T1000 (cell line): ENCODE measurements at places on chromosomes 5 and 9.

DNA sequence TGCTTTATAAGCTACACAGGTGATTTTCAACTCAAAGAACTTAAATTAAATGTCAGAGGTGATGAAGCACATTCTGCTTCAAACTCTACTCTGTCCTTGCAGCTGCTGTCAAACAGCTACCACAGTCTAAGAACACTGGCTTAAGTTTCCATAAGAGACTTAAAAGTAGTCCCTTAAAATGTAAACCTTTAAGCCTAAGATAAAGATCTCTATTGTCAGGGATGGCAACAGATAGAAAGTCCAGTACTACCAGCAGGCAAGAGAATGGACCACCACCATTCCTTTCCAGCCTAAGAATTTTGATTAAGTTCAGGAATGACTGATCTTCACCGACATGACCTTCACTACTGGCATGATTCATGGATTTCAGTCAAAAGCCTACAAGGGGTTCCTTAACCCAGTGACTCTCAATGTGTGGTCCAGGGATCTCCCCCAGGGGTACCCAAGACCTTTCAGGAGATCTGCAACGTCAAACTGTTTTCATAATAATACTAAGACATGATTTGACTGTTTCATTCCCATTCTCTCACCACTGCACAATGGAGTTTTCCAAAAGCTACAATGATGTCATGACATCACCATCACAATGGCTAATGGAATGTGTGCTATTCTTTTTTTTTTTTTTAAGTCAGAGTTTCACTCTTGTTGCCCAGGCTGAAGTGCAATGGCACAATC lies 41.1 kb upstream of the PLPP6 start:
- DNase-seq, result no peak

DNA sequence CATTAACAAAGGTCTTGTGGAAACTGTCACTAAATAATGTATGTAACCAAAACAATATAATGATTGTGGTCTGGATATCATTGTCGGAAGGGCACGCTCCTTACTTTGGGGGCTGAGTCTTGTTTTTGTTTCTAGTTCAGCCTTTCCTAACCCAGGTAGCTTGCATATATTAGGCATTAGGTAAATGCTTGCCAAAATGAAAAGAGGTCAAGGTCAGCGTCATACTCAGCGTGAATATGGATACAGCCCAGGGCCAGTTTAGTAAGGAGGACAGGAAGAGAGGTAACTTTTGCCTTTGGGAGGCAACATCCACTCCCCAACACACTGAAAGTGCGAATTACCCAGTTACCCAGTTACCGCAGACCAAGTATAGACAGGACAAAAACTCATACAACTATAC lies 171.4 kb downstream of the RAB3C start:
- DNase-seq, result no peak

GRCh38 chr9:33472881-33473615 lies 676 bp downstream of the NOL6 start:
- no peak for DNase-seq

DNA sequence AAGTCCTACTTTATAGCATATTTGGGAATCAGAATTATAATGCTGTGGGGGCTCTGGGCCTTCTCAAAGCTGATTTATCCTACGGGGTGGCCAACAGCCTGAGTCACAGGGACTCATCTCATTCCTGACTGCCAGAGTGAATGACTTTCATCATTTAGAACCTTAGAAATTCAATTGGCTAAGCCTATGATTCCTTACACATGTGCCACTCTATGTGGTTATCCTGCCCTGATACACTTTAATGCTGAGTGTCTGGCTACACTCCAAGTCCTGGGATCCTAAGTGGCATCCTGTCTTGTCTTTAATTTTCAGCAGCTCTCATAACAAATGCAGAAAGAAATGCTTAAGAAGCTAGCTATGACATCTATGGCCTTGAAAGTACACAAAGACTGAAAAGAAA lies 75.2 kb upstream of the FREM1 start:
- no peak for DNase-seq

- no peak for DNase-seq
Measured at GRCh38 chr9:111662576-111663300, 1.3 kb downstream of the GNG10 start.

GRCh38 chr5:14668181-14668591 lies 3.7 kb downstream of the OTULIN start:
- DNase-seq, result no peak

- DNase-seq, result no peak
Measured at GRCh38 chr9:34589636-34590380, at the start of gene CNTFR. Gene CNTFR (minus strand): TSS chr9:34589724. CDS start chr9:34568981, 20,743 bp downstream.

DNA sequence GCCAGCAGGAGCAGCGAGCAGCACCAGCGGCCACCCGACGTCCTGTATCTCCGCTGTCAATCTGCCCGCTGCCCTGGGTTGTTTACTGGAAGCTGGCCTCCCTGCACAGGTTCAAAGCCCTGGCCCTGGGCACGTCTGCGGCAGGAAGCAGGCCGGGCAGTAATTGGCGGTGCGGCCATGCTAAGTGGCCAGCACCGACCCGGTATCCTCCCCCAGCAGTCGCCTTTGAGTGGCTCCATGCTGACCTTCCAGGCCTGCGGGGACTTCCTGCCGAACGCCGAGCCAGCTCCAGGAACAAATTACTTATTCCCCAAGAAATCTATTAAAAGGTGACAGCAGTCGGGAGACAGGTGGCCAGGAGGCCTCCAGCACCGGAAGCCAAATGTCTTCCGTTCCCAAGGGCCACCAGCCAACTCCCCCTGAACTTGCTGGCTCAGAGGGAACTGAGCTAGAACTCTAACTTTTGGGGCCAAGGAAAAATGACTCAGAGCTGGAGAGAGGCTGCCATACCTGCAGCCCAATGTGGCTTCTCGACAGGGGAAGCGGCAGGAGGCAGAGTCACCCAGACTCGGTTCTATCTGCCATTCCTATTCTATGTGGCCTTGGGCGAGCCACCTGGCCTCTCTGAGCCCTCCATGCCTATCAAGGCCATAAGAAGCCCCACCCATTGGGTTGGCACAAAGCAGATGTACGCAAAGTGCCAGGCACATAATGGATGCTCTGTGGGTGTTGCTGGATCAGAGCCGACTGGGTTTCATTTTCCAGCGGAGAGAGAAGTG lies 13.7 kb upstream of the PSMB7 start:
- DNase-seq, result no peak

DNA sequence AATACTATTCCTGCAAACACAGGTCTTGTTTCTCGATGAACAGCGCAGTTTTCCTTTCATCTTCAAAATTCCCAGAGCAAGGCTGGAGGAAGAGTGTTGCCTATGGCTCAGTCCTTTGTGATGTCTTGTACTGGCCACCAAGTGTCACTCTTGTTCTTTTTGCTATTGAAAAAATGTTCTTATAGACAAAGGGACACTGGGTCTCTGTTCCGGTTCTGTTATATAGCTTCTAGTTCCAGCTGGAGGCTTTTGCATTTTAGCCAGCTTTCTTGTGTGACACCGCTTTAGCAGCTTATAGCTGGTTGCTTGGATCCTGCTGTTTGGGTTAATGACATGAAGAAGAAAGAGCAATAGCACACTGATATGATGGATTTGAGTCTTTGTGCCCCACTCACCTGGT lies 343.7 kb upstream of the KCNN2 start:
- no peak for DNase-seq

DNA sequence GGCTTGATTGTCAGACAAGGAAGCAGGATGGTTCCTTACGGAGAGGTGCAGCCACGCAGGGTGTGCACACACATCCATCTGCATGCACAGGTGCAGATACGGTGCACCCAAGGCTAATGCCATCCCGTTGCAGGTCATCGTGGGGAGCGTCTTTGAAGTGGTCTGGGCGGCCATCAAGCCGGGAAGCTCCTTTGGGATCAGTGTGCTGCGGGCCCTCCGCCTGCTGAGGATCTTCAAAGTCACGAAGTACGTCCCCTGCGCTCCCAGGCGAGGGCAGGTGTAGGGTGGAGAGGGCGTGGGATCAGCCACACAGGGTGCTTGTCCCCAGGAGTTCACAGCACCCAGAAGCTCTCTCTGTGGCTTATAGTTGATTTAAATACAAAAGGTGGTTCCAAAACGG lies 106.4 kb downstream of the CACNA1B start:
- DNase-seq, result no peak

GRCh38 chr5:157050050-157050449 lies 8.9 kb downstream of the HAVCR1 start:
- no peak for DNase-seq

DNA sequence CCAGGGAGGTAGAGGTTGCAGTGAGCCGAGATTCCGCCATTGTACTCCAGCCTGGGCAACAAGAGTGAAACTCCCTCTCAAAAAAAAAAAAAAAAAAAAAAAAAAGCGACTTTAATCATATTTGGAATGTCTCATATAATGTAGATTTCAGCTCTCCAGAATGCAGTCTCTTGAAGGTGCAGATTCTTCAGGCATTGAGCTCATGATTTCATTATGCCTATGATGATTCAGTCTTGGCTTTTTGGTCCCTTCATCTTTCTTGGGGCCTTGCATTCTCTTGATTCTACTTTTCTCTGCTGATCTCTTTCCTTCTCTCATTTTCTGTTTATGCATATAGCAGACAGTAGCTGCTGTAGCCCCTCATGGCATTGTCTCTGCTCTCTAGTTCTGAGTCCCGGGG lies 22.9 kb downstream of the KDM4C start:
- DNase-seq, result no peak

DNA sequence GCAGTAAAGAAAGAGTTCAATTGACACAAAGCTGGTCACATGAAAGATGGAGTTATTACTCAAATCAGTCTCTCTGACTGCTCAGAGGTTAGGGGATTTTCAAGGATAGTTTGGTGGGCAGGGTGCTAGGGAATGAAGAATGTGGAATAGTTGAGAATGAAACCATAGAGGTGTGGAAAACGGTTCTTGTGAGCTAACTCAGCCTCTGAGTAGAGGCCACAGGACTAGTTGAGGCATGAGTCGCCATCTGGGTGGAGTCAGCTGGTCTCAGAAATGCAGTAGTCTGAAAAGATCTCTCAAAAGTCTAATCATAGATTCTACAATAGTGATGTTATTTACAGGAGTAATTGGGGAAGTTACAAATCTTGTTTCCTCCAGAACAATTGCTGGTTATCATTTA lies 178.9 kb upstream of the SPEF2 start:
- no peak for DNase-seq

GRCh38 chr5:171863935-171864334 lies 78.3 kb downstream of the SMIM23 start:
- DNase-seq, result no peak

- peak; percentile 24 for DNase-seq
Measured at GRCh38 chr9:84315278-84315877, 25.2 kb downstream of the SLC28A3 start.

DNA sequence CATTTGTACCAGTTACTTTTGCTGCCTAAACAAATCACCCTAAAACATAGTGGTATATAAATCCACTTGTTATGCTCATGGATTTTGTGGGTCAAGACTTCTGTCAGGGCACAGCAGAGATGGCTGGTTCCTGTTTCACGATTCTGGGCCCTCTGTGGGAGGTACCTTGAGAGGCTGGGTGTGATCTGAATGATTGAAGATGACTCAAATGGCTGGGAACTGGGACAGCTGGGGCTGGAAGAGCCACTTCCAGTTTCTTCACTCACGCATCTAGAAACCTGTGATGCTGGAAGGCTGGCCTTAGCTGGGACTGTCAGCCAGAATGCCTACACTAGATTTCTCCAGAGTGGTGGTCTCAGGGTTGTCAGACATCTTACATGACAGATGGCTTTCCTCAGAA lies 88.1 kb downstream of the KIF4B start:
- DNase-seq, result no peak

- DNase-seq, result no peak
Measured at GRCh38 chr9:81814794-81815464, 113.3 kb upstream of the SPATA31D4 start.

- no peak for DNase-seq
Measured at GRCh38 chr5:135333732-135334515, 65.1 kb downstream of the MACROH2A1 start.

DNA sequence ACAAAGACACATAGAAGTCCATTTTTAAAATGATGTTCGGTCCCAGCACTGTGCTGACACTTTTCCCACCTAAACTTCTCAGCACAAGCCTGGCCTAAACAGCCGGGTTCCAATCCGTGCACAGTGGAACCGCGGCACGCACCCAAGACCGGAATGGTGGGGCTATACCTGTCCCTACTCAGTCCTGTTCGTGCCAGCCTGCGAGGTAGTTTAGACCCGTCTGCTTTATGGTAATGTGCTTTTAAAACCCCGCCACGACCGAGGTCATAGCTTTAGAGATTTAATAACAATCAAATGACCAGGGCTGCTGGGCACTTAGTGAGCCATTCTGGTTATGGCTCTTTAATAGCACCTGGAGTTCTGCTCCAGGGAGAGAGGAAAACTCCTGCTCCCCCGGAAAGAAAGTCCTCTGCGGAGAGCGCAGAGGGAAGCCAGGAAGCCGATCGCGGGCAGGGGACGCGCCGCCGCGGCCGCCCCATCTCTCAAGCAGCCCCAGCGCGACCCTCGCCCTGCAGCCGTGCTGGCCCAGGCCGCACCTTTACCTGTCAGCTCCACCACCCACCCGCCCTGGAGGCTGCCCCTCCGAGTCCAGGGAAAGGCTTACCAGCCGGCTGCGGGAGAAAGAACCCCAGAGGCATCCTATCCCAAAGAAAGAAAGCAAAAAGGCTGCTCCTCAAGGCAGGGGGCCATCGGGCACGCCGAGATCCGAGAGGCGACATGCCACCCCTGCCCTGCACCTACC lies 511 bp downstream of the ARL15 start:
- DNase-seq, result no peak

DNA sequence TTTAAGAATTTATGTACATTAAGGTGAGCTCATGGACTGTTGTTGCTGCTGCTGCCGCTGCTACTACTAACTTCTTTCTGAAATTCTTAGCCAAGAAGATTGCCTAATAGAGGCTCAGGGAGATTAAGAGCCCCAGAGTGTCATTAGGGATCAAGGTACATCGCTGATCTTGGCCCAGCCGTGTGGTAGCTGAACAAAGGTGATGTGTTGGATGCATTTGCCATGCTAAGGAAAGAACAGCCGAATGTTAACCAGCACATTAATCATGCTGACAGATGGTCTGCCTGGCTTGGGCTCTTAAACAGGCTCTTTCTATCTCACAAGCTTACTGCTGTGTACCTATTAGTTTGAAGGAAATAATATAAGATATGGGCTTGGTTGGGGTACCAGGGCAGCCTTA lies 137.1 kb downstream of the KCTD16 start:
- DNase-seq, result no peak

GRCh38 chr5:139514486-139514856 lies 31.9 kb upstream of the STING1 start:
- no peak for DNase-seq
